Germinal center (tissue), 1 donor: ENCODE measurements at places on chromosomes 3 and 15.

GRCh38 chr15:89878323-89878722 lies 15.5 kb downstream of the AP3S2 start:
- DNase-seq: no peak

GRCh38 chr3:112770032-112770626 lies 76.5 kb downstream of the CD200R1L start:
- no peak for DNase-seq

- no peak for DNase-seq
Observed at GRCh38 chr15:39887832-39888231, 32.2 kb downstream of the GPR176 start.

GRCh38 chr15:42214600-42214999 lies 6.5 kb upstream of the VPS39 start:
- DNase-seq: no peak

- DNase-seq: no peak
Observed at GRCh38 chr3:141306276-141306675, 62.0 kb upstream of the ZBTB38 start.

GRCh38 chr3:58502872-58503271 lies 11.0 kb downstream of the KCTD6 start:
- no peak for DNase-seq

DNA sequence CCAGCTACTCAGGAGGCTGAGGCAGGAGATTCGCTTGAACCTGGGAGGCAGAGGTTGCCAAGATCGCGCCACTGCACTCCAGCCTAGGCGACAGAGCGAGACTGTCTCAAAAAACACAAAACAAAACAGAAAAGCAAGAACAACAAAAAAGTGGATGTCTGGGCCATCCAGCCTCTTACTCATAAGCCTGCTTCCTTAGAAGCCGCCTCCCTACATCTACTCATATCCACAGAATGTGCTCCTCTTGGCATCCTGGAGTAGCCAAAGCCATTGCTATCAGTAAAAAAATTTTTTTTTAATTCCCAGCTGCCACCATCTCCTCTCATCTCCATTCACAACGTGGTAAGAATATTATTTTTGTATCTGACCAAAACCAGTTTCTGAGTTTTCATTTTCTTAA lies 10.8 kb downstream of the ZSCAN2 start:
- DNase-seq: no peak

DNA sequence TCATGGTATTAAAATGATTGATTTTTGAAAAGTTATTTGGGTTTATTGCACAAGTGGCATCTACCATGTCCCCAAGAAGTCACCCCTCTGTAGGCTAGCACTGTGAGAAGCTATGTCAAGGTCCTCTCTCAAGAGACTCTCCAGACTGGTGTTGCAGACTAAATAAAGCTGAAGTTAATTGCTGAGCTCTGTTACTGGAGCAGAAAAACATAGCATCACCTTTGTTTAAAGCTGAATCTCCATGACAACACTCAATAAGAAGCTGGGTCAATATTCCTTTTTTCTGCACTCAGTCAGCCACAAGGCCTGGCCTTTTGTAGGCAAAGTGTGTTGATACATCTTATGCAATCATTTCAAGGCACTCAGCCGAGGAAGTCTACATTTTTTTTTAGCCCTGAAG lies 806.6 kb upstream of the LMCD1 start:
- DNase-seq: no peak

- DNase-seq: no peak
Observed at GRCh38 chr3:120420928-120421551, 29.8 kb downstream of the FSTL1 start.

- no peak for DNase-seq
Observed at GRCh38 chr3:32484436-32484835, 18.2 kb downstream of the CMTM6 start.

DNA sequence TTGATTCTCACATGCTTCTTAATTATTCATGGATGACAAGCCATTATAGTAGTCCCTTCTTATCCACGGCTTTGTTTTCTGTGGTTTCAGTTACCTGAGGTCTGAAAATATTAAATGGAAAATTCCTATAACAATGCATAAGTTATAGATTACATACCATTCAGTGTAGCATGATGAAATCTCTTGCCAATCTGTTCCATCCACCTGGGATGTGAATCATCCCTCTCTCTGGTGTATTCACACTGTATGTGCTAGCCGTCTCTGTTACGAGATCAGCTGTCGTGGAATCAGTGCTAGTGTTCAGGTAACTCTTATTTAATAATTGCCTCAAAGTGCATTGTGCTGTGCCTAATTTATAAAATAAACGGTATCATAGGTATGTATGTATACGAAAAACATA lies 5.2 kb downstream of the WDR5B start:
- DNase-seq: no peak

GRCh38 chr15:80403712-80404056 lies 498 bp upstream of the ARNT2 start:
- peak; percentile 18 for DNase-seq

DNA sequence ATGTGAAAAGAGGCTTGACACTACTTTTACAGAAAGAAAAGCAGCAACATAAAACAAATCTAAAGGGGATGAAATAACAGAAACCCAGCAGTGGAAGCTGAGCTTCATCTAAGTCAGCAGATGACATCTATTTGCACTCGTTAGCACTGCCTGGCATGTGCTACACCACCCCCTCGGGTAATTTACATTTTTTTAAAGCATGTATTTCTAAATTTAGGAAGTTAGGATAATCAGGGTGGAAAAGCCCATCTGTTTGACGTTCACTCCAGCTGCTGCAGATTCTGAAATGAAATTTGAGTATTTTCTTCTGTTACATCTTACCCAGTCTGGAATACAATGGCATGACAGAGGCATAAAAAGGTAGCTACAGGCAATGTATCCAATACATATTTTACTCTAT lies 20.7 kb downstream of the IGSF11 start:
- DNase-seq: no peak

GRCh38 chr15:41811432-41812195 lies 16.3 kb upstream of the JMJD7 start:
- DNase-seq: peak; percentile 85

DNA sequence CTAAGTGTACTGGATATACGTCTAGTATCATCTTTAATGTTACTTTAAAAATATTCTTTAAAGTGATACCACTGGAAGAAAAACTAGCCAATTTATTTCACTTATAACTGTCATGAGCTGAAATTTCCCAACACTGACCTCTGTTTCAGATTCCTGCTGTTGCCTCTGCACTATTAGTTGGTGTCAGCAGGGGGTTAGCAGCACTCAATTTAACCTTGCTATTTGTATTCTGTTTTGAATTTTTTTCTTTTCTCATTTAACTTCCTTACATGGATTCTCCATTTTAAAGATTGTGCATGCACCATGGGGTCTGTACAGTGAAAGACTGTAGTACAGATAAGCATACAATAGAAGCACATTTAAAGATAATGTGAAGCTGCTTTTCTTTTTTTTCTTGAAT lies 169.2 kb downstream of the UBE2E2 start:
- no peak for DNase-seq

DNA sequence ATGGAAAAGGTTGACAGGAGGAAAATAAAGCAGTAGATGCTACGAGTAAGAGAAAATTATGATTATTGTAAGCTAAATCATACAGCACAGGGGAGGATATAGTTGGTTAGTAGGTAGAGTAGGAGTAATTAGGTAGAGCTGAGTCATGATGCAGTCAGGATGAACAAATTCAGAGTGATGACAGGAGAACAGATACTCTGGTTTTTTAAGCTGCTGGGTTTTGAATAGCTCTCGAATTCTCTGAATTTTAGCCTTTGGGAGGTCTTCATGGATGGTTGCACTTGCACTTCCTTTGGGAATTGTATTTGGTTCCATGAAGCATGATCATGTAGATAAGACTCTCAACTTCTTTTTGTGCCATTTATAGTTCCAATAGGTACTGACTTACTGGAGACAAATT lies 96.2 kb downstream of the ECT2 start:
- DNase-seq: no peak

GRCh38 chr15:94722024-94722636 lies 490.8 kb downstream of the MCTP2 start:
- no peak for DNase-seq

DNA sequence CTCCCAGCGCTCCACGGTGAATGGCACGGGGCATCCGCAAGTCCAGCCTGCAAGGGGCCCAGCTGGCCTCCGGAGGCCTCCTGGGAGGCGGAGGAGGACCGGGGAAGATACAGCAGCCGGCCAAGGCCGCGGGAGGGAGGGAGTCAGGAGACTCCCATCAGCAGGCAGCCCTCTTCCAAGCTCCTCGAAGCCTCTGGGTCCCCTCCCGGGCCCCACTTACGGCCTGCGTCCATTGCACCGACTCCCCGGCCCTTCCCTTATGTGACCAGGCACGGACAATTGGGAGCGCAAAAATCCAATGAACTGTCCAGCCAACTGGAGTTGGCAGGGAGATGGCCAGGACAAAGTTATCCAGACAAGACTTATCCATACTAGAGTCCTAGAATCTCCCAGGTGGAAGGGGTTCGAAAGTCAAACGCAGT lies 668 bp downstream of the MFGE8 start:
- no peak for DNase-seq

DNA sequence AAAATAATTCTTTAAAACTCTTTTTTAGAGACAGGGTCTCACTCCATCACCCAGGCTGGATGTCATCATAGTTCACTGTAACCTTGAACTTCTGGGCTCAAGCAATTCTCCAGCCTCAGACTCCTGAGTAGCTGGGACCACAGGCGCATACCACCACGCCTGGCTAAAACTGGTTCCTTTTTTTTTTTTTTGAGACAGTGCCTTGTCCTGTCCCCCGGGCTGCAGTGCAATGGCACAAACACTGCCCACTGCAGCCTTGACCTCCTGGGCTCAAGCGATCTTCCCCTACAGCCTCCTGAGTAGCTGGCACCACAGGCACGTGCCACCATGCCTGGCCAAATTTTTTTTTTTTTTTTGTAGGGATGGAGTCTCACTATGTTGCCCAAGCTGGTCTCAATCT lies 23.7 kb upstream of the FURIN start:
- DNase-seq: no peak

DNA sequence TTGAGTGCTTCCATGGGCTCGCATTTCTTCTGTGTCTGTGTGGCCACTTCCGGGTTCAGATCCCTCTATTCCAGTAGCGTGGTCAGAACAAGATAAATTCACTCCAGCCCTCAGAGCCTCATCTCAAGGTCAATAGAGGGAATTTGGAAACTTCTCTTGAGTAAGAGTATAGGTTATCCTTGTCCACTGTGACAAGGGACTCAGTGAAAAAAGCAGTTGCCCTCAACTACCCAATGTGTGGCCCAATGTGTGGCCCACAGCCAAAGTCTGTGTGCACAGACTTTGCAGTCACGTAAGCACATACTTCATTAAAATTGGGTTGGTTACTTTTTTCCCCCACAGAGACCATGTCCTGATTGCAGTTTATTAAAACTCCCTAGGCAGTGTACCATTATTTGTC lies 305.6 kb upstream of the SEMA6D start:
- no peak for DNase-seq

- DNase-seq: peak; percentile 90
Observed at GRCh38 chr15:75042730-75043508, 19.5 kb downstream of the PPCDC start.

GRCh38 chr15:44711743-44712345 lies 527 bp downstream of the B2M start:
- peak; percentile 51 for DNase-seq

DNA sequence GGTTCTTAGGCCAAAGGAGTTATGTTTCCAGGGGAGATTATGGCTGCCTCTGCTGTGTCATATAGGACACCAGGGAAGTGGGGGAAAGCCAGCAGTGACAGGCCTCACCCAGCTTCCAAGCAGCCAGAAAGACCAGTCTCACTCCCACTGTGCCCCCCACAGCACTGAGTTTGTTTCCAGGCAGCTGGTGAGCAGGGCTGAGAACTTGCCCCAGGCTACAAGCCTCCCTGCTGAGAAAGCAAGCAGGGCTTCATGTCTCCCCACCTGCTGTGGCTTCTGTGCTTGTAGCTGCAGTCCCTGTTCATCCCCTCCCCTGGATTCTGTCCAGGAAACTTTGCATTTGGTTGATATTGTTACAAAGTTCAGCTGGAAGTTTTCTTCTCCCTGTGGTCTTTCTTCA lies 376.3 kb downstream of the PDCD6IP start:
- no peak for DNase-seq

DNA sequence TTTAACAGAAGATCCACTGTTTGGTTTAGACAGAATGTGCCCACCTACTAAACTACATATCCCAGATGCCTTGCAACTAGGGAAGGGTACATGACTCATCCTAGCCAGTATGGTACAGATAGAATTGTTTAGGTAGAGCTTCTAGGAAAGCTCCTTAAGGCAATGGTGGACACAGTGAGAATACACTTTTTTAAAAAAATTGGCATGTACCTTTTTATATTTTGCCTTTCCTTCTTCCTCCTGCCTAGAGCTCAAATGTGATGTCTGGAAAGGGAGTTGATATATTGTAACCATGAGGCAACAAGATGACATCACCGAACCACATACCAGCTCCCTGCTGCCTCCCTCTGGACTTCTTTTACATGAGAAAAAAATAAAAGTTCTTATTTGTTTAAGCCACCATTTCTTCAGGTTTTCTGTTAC lies 14.4 kb upstream of the C3orf80 start:
- no peak for DNase-seq

DNA sequence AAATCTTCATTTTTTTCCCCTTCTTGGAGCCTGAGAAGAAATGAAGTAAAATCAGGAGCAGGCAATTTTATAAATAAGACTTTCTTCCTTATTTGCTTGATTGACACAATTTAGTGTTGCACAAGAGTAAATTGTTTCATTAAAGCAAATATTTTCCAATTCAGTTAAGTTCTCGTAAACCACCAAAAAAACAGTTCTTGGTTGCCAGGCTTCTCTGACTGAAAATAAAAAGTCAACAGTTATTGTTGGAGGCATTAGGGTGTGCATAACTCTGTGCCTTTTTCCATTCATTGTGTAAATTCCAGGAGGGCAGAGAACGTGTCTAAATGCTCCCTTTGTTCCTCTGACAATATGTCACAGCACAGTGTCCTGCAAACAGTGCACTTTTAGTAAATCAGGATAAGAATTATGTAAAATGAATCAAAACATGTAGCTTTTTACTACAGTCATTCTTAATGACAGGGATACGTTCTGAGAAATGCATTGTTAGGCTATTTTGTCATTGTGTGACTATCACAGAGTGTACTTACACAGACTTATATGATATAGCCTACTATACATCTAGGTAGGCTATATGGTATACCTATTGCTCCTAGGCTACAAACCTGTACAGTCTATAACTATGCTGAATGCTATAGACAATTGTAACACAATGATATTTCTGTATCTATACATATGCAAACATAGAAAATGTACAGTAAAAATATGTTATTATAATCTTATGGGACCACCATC lies at the start of gene CP:
CP (minus strand) TSS at position 47 of the 735 bp plus-strand sequence; CDS start at position 10, 37 bp downstream.
- no peak for DNase-seq

DNA sequence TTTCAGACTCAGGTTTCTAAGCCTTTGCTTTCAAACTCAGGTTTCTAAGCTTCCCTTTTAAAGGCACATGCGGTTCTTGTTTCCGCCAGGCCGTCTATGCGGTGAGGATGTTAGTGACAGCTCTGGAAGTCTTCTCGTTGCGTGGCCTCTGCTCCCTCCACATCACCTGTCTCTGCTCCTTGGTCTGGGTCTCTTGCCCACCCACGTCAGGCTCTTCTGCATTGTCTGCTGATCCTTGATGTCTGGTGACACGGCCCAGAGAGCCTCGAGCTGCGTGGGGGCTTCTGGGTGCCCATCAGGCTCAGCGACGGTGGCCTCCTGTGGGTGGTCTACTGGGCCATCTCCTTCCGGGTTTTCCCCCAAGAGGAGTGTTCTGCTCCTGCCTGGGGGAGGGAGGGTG lies 30.5 kb downstream of the KLF13 start:
- no peak for DNase-seq
